Activated T-cell treated with anti-CD3 and anti-CD28 coated beads for 1 hour (primary cell): ENCODE measurements at places on chromosomes 7 and 10.
A peak's percentile ranks its signal among the peaks of the same experiment; 100 is the strongest.

- no peak for DNase-seq
Measured at GRCh38 chr7:53642361-53642760, 606.9 kb downstream of the POM121L12 start.

DNA sequence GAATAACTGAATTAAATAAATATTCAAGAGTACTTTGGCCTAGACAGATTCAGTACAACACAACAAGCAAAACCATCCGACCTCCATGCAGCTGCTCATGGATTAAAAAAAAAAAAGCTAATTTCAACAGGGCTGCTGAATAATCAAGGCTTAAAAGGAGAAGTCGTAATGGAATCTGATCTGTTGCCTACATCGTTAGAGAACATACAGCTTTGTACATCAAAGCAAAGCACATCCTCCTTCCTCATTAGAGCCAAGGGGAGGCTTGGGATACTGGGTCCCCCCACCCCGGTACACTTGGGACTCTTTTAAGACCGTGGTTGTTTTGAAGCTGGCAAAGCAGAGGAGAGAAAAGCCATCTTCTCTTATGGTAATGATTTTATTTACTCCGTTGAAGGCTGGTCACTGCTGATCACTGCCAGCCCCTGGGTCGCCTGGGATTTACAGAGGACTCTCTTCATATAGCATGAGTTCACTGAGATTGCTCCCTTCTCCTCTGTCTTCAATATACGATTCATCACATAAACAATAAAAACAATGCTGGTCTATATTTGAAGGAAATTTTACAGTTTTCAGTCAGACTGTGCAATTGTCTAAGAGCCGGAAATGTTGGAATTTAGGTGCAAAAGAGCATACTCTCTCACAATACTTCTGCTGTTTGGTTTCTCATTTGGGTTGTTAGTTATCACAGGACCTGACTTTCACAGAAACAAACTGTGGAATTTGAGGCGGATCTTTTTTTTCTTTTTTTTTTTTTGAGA, 148.8 kb downstream of the FAM107B start:
- DNase-seq = no peak

DNA sequence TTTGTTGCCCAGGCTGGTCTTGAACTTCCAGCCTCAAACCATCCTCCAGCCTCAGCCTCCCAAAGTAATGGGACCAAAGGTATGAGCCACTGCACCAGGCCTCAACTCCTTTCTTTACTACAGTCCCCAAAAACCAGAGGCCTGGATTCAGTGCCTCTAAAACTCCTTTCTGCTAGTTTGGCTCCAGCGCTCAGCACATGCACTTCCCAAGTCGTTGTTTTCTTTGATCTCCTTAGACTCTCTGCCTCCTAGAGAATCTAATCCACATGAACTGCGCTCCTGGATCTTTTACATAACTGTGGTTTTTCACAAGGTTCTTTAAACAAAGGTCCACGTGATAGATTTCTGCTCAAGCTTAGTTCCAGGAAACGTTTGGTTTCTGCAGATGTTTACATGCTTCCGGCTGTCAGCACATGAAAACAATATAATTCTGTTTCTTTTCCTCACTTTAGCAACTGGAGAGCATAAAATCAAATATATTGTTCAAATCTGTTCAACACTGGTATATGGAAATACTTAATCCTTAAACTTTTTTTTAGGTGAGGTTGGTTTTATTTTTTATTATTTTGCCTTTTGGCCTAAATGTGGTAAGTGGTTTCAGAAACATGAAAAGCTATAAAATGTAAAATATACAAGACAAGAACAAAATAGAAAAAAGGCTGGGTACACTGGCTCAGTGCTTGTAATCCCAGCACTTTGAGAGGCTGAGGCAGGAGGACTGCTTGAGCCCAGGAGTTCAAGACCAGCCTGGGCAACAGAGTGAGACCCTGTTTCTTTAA, 270.5 kb upstream of the MKLN1 start:
- DNase-seq = no peak

DNA sequence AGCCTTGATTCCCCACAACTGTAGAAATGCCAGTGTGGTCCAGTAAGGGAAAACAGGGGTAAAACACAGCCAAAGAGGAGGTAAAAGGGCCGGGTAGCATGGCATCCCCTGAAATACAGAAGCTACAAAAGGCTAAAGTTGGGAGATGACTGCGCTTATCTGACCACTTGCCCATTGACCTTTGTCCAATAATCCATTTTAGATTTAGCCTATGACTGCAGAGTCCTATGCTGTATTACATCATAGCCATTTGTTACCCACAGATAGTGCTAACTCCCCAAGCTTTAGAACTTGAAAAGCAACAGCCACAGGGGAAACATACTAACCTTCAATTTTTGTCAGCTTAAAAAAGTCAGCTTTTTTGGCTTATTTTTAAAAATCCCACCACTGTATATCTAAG, 26.2 kb downstream of the MTPN start:
- no peak for DNase-seq

- DNase-seq = no peak
Measured at GRCh38 chr7:72753781-72754180, 74.2 kb downstream of the TYW1B start.

- no peak for DNase-seq
Measured at GRCh38 chr7:119596651-119597050, 676.3 kb upstream of the KCND2 start.

- no peak for DNase-seq
Measured at GRCh38 chr10:33566001-33566400, 231.5 kb upstream of the NRP1 start.

GRCh38 chr10:23373156-23373555, 28.6 kb upstream of the C10orf67 start:
- no peak for DNase-seq

- no peak for DNase-seq
Measured at GRCh38 chr7:12573885-12574284, 3.4 kb downstream of the SCIN start.

- DNase-seq = peak; percentile 79
Measured at GRCh38 chr7:26201247-26202018, at the start of gene CBX3. TSS of gene CBX3 (plus strand) at chr7:26201745. CDS start at chr7:26202999, 1,254 bp downstream.

- DNase-seq = no peak
Measured at GRCh38 chr7:73983437-73984164, 44.4 kb upstream of the ELN start.
